ENCODE measurements at places on chromosomes 2 and 18. TPM values are rescaled to one million over a fixed set of nuclear protein-coding genes. Genes with fewer than 3 reads are reported as not detected.

ATAD2B gene
- total RNA-seq = 40.2 TPM

PDE1A gene
- total RNA-seq = not detected

PASK gene
- total RNA-seq = 574 TPM

CFAP221 gene
- total RNA-seq = not detected

CTNNA2 gene
- total RNA-seq = not detected

SLC4A5 gene
- total RNA-seq = 12.7 TPM

PDCD1 gene
- total RNA-seq = 0.47 TPM

LIMS3 gene
- 0.23 TPM for total RNA-seq

CNTNAP5 gene
- total RNA-seq = not detected

SLC40A1 gene
- 18.4 TPM for total RNA-seq

FAM228A gene
- 0.26 TPM for total RNA-seq

CHRNG gene
- total RNA-seq = not detected

DNA sequence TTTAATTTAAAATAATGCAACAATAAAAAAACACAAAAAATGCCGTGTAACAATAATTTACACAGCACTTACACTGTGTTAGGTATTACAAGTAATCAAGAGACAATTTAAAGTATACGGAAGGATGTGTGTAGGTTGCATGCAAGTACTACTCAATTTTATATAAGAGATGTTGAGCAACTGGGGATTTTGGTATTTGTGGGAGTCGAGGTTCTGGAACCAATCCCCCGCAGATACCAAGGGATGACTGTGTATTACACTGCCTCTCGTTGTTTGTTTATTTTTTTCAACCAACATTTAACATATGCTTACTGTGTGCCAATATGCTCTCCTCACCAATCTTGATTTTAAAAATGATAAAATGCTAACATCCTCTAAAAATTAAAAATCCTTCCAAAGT lies 24.8 kb downstream of the MAP3K2 start:
- no peak for DNase-seq

- DNase-seq = no peak
Observed at GRCh38 chr2:148930046-148930775, 55.2 kb downstream of the KIF5C start.

DNA sequence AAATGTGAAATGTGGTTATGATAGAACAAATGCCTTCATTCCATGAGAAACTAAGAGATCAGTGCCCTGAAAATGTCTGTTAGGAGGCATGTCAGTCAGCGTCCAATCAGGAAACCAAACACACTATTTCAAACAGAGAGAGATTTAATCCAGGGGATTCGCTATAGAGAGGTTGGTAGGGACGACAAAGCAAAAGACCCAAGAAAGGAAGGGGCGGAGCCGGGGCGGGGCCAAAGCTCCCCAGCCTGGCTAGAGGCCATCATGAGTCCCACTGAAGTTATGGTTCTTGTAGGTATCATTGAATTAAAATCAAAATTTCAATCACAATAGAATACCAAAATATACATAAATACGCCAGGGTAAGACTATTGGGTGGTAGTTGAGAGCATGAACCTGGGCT lies 32.9 kb upstream of the RNF149 start:
- no peak for DNase-seq

DNA sequence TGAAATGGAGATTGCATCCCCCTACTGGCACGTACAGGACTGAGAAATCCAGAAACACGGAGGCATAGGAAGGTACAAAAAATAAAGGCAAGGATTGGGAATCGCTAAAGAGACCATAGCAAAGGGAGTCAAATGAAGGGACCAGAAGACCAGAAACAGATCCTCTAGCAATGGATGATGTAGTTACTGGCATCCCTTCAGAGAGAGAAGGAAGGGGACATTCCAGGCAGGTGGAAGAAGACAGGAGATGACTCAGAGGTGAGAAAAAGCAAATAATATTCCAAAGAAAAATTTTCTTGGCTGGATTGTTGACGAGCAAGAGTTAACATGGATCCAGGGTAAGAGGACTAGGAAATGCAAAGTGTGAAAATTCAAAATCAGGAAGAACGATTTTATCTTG lies 78.4 kb upstream of the FZD7 start:
- DNase-seq = no peak

- no peak for DNase-seq
Observed at GRCh38 chr18:10094154-10094553, 180.3 kb downstream of the VAPA start.

DNA sequence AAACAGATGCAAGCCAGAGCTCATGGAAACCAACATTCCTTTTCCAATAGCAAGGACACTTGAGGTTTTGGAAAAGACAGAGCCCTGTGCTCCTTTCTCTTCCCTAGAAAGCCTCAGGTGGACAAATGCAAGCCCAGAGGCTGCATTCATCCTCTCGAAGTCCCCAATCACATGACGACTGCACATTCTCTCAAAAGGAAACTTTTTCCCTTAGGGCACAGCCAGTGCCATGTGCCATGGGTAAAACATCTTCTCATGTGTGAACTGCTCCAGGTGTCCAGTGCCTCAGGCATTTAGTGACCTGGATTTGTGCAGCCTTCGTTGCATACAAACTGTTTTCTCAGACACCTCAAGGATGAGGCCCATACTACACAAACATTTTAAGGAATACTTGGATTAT lies 140.7 kb downstream of the LAMA1 start:
- no peak for DNase-seq

GRCh38 chr2:26672818-26673393 lies 19.6 kb upstream of the KCNK3 start:
- DNase-seq = no peak

DNA sequence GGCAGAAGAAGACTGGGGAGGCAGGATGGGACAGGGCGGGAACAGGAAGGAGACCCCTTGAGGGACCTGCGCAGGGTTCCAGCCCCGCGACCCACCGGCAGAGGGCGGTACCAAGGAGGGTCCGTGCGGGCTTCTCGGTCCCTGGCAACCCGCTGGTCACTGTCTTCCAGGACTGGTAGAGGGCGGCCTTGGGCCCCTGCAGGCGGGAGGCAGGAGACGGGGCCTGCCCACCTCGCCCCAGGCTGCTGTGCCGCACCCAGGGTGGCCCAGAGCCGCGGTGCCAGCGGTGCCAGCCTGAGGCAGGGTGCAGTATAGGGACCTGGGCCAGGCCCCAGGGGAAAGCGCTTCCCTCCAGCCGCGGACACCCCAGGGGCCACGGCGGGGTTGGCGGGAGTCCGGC lies 34.5 kb downstream of the NEURL3 start:
- DNase-seq = peak; percentile 28

DNA sequence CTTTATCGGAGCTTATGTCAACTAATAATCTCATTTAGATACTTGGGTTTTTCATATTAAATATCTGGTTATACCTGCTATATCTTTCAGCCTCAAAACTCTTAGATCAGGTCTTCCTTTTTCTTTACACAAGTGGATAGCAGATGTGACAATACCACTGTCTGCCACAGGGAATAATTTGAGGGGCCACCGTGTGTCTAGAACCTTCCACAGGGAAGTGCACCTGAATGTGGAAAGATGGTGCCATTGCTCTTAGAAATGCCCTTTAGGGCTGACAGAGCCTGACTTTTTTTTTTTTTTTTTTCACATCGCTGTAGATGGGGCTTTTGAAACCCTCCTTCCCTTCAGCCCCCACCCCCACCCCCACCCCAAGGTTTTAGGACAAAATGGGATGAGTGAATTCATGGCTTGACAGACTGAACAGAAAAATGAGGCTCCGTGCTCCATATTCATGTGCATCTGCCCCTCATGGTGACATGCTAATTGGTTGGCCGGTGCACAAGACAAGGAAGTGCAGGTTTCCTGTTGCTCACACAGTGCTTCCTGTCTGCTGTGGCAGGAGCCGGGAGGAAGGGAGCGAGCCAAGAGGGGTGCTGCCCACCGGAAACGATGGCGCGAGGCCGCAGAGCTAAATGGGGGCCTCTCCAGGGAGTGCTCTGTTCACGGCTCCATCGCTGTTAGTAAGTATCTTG lies 246.0 kb downstream of the LDLRAD4 start:
- DNase-seq = peak; percentile 66

DNA sequence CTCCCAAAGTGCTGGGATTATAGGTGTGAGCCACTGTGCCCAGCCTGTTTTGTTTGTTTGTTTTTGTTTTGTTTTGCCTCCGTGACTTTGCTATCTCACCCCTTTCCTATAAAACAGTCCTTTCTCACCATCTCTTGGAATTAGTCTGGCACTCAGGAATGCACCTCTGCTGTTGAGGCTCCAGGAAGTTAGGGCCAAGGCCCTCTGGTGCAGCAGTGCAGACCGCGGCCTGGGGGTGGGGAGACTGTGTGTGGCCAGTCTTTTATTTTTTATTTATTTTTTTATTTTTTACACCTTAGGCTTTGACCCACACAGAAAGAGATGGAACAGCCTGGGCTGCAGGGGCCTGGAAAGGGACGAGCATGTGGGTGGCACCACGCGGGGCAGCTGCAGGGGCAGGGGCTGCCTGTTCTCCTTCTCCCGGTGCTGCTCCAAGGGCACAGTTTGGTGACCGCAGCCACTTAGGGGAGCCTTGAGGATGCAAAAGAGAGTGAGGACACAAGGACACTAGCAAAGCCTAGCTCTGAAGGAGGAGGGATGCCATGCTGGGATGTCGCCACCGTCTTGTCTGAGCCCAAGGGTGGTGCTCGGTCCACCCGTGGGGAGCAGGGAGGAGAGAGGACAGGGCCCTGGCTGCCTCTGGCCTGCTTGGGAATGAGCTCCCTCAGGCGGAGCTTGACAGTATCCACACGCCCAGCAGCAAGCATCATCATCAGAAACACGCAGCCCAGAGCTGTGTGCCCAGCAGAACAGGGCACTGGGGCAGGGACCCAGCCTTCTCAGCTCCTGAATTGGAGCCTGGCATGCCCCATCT lies 19.4 kb upstream of the ALPI start:
- no peak for DNase-seq

DNA sequence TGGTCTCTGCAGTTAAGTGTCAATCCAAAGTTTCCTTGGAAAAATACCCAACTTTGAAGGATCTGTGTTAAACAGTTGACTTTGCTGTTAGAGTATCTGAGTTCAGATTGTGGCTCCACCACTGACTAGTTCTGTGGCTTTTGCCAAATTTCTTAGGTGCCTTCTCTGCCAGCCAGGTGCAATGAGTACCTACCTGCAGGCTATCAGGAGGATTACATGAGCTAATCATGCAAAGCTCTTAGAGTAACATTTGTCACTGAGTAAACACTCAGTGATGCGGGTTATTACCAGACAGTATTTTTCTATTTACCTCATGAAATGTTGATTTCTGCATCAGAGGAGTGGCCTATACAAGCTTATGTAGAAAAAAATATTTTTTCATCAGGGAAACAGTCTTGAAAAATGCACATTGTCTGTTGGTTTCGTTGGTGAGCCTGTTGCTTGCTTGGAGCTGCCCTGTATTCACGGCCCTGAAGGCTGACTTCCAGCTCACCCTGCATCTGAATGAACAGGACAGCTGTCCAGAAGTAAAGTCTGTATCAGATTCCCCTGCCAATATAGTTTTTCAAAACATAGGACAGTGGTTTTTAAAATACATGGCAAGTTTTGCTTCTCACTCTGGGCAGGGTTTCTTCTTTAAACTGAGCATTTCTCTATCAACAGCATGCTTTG lies 235.1 kb downstream of the CDCA7 start:
- DNase-seq = no peak

DNA sequence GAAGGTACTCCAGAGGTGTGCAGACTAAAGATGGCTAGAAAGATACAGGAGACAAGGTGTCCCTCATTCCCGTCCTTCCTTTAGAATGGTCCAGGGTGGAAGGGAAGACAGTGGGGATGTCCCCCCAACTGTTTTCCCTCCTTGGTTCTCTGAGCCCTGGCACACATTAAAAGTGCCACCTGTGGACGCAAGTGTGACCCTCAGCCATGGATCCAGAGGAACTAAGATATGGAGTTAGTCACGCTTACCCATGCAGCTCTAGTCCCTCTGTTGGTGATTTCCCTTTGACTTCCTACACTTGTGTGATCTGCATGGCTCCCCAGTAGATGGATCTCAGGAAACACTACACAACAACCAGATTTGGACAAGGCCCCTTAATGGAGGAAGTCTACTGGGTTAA lies 113.1 kb upstream of the SRD5A2 start:
- no peak for DNase-seq

DNA sequence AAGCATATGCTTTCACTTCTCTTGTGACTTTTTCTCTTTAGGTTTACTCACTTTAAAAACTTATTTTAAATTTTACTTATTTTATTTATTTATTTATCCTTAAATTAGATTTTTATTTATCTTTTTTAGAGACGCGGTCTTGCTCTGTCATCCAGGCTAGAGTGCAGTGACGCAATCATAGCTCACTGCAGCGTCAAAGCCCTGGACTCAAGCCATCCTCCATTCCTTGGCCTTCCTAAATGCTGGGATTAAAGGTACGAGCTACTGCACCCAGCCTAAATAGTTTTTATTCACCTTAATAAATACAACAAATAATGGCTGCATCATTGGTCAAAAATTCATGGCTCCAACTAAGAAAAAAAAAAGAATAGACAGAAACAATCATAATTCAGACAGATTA lies 415.7 kb upstream of the FIGN start:
- no peak for DNase-seq

DNA sequence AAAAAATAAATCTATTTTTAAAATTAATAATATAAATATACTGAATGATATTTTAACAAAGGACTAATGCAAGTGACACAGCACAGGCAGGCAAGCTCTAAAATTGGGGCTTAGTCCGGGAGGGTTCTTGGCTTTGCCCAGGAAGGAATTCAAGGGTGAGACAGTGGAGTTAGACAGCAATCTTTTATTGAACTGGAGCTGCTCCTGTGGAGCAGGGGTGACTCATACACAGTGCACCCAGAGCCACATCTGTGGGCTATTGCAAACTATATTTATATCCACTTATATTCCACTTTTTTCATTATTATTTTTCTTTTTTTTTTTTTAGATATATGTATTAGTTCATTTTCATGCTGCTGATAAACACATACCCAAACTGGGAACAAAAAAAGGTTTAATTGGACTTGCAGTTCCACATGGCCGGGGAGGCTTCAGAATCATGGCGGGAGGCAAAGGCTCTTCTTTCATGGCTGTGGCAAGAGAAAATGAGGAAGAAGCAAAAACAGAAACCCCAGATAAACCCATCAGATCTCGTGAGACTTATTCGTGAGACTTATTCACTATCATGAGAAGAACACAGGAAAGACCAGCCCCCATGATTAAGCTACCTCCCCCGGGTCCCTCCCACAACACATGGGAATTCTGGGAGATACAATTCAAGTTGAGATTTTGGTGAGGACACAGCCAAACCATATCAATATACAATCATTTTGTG lies 437.1 kb downstream of the BCL11A start:
- no peak for DNase-seq

- DNase-seq = no peak
Observed at GRCh38 chr2:23745068-23745725, 181.7 kb downstream of the ATAD2B start.

- DNase-seq = no peak
Observed at GRCh38 chr2:173664513-173664910, 300.7 kb downstream of the SP3 start.

- DNase-seq = no peak
Observed at GRCh38 chr18:57649556-57650500, 28.2 kb upstream of the NARS1 start.

- DNase-seq = no peak
Observed at GRCh38 chr2:232898592-232899543, 28.8 kb downstream of the SNORC start.

GRCh38 chr2:69375494-69376353 lies 11.3 kb downstream of the GFPT1 start:
- no peak for DNase-seq

Data from naive thymus-derived CD8-positive, alpha-beta T cell (primary cell).